A549 treated with dexamethasone at 1 μM for 4 hours (cell line): ENCODE measurements at places on chromosomes 16 and 17. TPM values are rescaled to one million over a fixed set of nuclear protein-coding genes. Genes with fewer than 3 reads are reported as not detected.

The CCL8 gene
- total RNA-seq = not detected in 5 replicates

The SHISA6 gene
- total RNA-seq = not detected in 5 replicates

The LRRC37B gene
- total RNA-seq = 9.7 to 11.2 TPM (median 9.9 TPM) in 5 replicates

The SOST gene
- not detected in 5 replicates for total RNA-seq

The SPATA2L gene
- total RNA-seq = 9.5 to 11.6 TPM (median 10.2 TPM) in 5 replicates

The RGS9 gene
- total RNA-seq = 6.3 to 8.0 TPM (median 7.0 TPM) in 5 replicates

The LRRC37A3 gene
- 2.1 to 3.6 TPM (median 2.2 TPM) in 5 replicates for total RNA-seq

The TMEM238L gene
- total RNA-seq = not detected in 5 replicates

The CCL1 gene
- total RNA-seq = not detected in 5 replicates

The CBX2 gene
- 11.9 to 17.1 TPM (median 15.9 TPM) in 5 replicates for total RNA-seq

The PMP22 gene
- 180 to 220 TPM (median 191 TPM) in 5 replicates for total RNA-seq

The CYGB gene
- total RNA-seq = 0.71 to 1.4 TPM (median 0.98 TPM) in 5 replicates

The SLC46A1 gene
- total RNA-seq = 14.3 to 19.8 TPM (median 19.4 TPM) in 5 replicates

The TTYH2 gene
- total RNA-seq = 1.6 to 2.1 TPM (median 1.7 TPM) in 5 replicates

The IL21R gene
- 0.02 to 0.04 TPM (median 0.02 TPM) in 3 of 5 replicates, not detected in the others for total RNA-seq

The HS3ST6 gene
- total RNA-seq = 1.2 to 1.9 TPM (median 1.6 TPM) in 5 replicates

The CALCOCO2 gene
- total RNA-seq = 76.5 to 92.9 TPM (median 91.9 TPM) in 5 replicates

The CLDN7 gene
- total RNA-seq = 1.9 to 3.2 TPM (median 2.6 TPM) in 5 replicates

The UNKL gene
- 17.3 to 29.2 TPM (median 26.5 TPM) in 5 replicates for total RNA-seq

The SECTM1 gene
- total RNA-seq = 1.3 to 2.5 TPM (median 2.3 TPM) in 5 replicates
